ENCODE measurements at places on chromosomes 12 and 14. TPM values are rescaled to one million over a fixed set of nuclear protein-coding genes. Genes with fewer than 3 reads are reported as not detected.

The POTEG gene
- not detected for polyA plus RNA-seq

The AHNAK2 gene
- 15.6 TPM for polyA plus RNA-seq

The LBHD2 gene
- 1.2 TPM for polyA plus RNA-seq

The MYF5 gene
- not detected for polyA plus RNA-seq

The MSI1 gene
- 1.1 TPM for polyA plus RNA-seq

The GUCY2C gene
- not detected for polyA plus RNA-seq

The SRRM4 gene
- under 0.01 TPM for polyA plus RNA-seq

The FAM181A gene
- not detected for polyA plus RNA-seq

The CMTM5 gene
- 0.26 TPM for polyA plus RNA-seq

The GZMB gene
- 0.29 TPM for polyA plus RNA-seq

The EXOC3L4 gene
- 1.7 TPM for polyA plus RNA-seq

The TTLL5 gene
- 6.3 TPM for polyA plus RNA-seq

The VRTN gene
- polyA plus RNA-seq: not detected

The P2RX7 gene
- 0.90 TPM for polyA plus RNA-seq
